CD4-positive, alpha-beta T cell treated with Interferon gamma for 1 hour (primary cell): ENCODE measurements at places on chromosomes 16 and 17.

DNA sequence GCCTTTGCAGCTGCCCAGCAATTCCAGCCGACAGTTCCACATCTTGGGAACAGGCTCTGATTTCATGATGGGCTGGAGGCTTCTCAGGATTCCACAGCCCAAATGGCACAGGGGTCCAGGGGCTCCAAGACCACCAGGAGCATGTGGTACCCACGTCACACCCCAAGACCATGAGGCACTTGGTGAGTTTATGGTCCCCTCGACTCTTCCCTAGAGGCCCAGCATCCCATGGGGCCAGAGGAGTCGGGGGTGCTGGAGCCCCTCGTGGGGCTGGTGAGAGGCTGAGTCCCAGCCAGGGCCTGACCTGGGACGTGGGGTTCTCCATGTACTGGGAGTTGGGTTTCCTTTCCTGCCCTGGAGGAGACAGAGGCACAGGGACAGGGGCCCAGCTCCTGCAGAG is 10.1 kb upstream of the KRTAP17-1 start:
- DNase-seq, result no peak

GRCh38 chr16:5069854-5070253 is 1.8 kb upstream of the ALG1 start:
- no peak for DNase-seq

DNA sequence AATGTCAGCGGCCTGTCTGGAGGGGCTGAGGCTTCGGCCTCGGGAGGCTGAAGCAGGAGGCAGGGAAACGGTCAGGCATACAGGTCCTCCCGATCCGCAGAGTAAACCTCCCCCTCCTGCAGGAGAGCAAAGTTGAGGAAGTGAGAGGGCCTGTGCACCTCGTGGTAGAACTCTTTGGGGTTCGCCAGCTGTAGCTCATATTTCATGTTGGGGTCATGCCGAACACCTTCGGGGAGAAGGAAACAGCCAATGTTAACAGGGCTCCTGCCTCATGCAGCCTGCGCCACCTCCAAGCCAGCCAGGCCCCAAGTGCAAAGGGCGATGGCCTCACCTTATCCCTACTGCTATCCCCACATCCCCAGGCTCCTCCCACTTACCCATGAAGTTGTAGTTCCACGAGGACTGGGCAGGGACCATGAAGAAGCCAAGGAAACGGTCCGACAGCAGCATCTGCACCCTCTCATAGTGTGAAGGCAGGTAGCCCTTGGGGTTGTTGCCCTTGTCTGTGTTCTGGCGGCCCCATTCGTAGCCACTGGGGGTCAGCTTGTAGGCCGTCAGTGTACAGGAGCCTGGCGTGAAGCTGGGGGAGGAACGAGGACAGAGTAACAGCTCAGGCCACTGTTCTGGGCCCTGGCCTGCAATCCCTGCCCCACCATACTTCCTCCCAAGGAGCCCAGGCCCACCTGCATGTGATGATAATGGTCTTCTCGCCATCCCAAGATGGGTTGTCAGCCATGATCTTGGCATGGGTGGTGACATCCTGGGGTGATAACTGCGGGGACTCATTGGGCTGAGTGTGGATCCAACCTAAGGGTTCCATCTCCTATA is 1.3 kb upstream of the RILP start:
- no peak for DNase-seq

DNA sequence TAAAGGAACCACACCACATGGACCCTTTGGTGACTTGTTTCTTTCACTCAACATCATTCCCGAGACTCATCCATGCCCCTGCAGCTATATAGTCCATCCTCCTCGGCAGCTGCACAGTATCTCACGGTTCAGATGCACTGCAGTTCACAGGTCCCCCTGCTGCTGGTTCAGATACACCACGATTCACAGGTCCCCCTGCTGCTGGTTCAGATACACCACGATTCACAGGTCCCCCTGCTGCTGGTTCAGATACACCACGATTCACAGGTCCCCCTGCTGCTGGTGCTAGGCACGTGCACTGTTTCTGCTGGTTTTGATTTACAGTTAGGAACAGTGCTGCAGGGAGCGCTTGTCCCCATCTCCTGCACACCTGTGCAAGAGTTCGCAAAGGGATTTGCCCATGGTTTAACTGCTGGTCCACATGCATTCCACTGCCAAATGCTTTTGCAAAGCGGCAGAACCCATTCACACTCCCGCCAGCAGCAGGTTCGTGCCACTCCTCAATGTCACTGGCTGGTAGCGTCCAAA is 3.8 kb downstream of the HSDL1 start:
- no peak for DNase-seq

DNA sequence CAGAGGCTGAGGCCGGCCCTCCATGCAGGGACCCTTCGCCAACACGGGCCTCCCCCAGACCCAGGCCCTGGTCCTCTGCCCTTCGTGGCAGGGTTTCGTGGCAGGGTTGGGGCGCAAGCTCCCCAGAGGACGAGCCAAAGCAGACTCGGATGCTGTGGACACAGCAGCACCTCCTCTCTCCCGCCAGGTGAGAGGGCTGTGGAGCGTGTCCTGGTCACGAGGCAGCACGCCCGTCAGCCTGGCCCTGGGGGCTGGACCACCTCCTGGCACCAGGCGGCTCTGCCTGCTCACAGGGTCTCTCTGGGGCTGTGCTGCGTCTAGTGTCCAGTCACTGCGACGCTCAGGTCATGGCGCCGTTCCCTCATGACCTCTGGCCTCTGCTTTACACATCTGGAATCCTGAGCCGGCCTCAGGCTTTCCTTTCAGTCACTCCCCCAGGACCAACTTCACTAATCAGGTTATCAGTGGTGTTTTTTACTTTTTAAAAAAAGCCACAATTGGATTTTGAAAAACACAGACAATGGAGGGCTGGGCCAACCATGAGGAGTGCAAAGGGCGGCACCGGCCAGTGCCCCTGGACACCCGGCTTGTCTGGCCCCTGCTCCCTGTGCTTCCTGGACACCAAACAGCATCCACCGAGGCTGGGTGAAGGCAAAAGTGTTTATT is 5.4 kb downstream of the NDUFAF8 start:
- no peak for DNase-seq

DNA sequence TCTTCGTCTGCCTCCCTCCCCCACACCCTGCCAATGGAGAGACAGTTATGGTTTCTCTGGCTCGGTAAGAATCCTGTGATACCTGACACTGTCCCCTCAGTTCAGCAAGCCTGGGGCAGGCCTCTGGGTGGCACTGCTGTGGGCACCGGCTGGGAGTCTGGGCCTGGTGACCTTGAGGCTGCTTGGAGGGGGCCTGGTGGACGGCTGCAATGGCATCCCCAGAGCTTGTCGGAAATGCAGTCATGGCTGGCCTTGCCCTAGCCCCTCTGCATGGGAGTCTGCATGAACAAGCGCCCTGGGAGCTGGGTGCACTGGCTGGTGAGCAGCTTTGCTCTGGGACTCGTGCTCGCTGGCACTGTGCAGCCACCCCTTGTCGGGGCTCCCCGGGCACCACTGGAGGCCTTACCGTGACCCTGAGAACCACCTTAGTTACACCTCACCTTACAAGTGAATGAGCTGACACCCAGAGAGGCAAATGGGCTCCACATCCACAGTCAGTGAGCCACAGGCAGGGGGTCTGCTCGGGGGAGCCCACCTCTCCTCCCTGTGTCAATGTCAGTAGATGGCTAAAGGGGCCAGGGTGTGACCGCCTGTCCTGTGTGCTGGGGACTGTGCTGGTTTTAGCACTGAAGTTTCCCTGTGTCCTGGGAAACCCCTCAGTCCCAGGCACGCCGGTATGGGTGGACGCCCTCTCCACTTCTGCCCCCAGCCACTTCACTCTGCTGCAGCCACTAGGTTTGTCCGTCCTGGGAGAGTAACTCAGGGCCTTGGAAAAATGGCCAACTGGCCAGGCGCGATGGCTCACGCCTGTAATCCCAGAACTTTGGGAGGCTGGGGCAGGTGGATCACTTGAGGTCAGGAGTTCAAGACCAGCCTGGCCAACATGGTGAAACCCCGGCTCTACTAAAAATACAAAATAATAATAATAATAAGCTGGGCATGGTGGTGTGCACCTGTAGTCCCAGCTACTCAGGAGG is 1.4 kb downstream of the LGALS3BP start:
- DNase-seq, result no peak

DNA sequence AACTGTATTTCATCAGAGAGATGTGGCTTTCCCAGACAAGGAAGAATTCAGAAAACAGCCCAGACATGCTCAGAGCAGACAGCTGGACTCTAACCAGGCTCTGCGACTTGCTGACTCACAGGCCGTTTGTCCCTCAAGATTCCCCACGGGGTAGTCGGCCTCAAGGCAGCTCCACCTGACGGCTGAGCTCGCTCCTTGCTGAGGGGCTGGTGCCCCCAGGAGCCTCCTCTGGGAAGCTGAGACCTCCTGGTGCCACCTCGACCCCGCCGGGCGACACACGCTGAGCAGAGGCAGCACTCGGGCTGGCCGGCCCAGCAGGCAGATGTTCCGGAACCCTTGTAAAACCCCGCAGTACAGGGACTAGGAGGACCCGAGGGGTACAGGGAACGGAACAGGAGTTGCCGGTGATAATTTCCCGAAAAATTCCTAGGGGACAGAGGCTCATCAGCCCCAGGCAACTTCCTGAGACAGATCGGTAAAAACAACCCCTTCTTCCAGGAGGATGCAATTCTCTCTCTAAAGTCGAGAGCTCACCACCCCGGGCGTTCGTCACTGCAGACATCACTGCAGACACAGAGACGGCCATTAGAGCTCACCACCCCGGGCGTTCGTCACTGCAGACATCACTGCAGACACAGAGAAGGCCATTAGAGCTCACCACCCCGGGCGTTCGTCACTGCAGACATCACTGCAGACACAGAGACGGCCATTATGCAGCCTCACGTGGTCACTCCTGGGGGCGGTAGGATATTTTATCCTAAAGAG is 19.9 kb downstream of the RPH3AL start:
- DNase-seq, result no peak

GRCh38 chr16:69616082-69616481 is 50.3 kb downstream of the NFAT5 start:
- no peak for DNase-seq

- no peak for DNase-seq
These were observed 19.7 kb downstream of the G6PC1 start for GRCh38 chr17:42920106-42920900.

- no peak for DNase-seq
These were observed 441 bp downstream of the VASN start for GRCh38 chr16:4372001-4372577.

DNA sequence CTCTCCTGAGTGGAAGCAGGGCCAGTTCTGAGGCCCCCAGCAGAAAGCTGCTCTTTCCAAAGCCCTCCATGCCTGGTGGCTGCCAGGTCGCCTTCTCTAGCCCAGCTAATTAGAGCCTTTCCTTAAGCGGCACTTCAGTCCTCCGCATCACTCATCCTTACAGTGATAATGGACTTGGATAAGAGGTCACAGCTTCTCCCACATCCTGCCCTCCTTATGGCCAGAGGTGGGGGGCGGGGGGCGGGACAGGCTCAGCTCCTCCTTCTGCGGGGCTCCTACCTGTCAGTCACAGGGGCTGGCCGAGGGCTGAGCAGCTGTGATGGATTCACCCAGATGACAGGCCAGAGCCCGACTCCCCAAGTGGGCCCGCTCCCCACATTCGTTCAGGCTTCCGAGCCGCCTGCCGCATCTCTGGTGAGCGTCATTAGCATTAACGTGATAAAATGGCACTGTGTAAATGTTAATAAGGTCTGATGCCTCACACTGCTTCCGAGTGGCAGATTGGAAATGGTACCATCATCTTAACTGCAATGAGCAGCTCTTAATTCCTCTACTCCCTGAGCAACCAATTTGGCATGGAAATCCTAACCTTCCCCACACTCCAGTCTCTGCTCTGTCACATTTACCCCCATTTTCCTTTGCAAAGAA is 41.3 kb downstream of the GRIN2C start:
- no peak for DNase-seq

DNA sequence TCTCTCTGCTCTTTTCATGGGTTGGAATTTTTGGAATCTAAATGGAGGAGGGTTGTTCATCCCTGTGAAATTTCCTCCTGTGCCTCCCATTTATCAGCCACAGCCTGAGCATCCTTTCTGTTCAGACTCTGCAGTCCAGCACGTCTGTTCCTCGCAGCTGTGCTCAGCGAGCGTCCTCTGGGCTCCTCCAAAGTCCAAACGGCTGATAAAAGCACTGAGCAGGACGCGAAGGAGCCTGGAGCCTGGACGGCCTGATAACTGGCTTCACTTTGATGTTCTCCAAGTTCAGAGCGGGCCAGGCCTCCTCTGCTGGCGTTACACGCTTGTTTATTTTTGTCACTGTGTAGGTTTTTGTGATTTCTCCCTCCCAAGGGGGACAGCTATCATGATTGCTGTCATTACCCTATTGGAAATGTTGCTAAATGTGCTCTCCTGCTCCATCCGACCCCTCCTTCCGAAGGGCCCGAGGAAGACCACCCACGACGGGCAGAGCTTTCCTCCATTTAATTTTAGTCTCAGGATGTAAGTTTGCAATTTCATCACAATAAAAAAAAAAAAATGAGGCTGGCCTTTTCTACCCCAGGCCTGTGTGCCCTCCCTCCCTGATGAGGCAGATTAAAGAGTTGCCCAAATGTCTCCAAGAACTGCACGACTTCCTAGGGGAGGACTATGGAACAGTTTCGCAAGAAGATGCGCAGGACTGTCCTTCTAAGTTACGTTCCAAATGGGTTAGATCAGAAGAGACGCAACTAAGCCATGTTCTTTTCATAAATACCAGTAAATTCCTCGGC is 290.5 kb upstream of the FOXF1 start:
- no peak for DNase-seq

GRCh38 chr16:1477033-1477432 is 2.2 kb upstream of the CLCN7 start:
- no peak for DNase-seq

GRCh38 chr16:89720813-89721545 is at the start of the genes VPS9D1 and ZNF276:
Gene VPS9D1, minus strand, starts transcription at chr16:89720898. Its CDS starts 37 bp downstream, at chr16:89720861.
Gene ZNF276, plus strand, starts transcription at chr16:89721537. Its CDS starts 104 bp downstream, at chr16:89721641.
- peak; percentile 78 for DNase-seq

DNA sequence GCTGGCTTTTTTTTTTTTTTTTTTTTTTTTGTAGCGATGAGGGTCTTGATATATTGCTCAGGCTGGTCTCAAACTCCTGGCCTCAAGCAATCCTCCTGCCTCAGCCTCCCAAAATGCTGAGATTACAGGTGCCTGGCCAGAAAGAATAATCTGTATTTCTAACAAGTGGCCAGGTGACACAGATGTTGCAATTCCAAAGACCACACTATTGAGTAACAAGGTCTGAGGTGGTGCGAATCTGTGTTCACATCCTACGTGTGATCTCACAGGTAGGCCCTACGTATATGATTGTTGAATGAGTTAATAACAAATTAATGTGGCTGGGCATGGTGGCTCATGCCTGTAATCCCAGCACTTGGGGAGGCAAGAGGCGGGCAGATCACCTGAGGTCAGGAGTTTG is 33.3 kb downstream of the OTOA start:
- DNase-seq, result no peak

DNA sequence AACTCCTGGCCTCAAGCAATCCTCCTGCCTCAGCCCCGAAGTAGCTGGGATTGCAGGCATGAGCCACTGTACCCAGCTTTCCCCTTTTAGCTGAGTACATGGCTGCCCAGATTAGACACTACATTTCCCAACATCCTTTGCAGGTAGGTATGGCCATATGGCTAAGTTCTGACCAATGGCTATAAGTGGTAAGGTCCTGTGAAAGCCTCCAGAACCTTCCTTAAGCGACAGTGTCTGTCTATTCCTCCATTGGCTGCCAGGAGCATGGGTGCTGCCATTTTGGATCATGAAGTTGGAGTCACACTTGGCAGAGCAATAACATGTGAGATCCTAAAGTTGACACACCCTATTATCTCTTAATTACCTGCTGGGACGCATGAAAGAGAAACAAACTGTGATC is 24.4 kb upstream of the CRHR1 start:
- no peak for DNase-seq
